ENCODE measurements at places on chromosomes 7 and 10. TPM values are rescaled to one million over a fixed set of nuclear protein-coding genes. Genes with fewer than 3 reads are reported as not detected.

GRCh38 chr10:79044846-79045245 lies 23.9 kb upstream of the ZMIZ1 start:
- DNase-seq: no peak

- no peak for DNase-seq
Measured at GRCh38 chr10:116774728-116775151, 32.4 kb upstream of the HSPA12A start.

- peak; percentile 6 for DNase-seq
Measured at GRCh38 chr7:149662591-149663095, 110.7 kb downstream of the ZNF467 start.

DNA sequence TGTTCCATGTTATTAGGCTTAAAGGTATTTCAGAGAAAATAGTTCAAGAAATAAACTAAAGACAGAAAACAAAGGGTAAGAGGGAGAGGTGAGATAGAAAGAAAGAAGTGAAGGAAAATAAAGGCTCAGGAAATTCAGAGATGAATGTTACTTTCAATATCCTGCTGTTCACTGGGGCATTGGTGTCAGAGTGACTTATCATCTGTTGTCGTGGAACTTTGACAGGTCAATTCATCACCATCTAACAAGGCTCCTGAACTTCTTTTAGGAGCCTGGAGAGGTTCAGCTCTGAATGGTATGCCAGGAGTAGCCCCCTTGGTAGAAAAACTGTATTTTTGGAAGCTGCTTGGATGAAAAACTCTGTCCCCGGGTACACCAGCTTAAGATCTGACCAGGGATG lies 100.1 kb downstream of the KLF6 start:
- no peak for DNase-seq

GRCh38 chr7:157412491-157413180 lies 75.8 kb downstream of the DNAJB6 start:
- no peak for DNase-seq

GRCh38 chr7:102279537-102280400 lies 6.9 kb upstream of the SH2B2 start:
- peak; percentile 63 for DNase-seq

- no peak for DNase-seq
Measured at GRCh38 chr10:116281775-116282174, 8.8 kb upstream of the GFRA1 start.

DNA sequence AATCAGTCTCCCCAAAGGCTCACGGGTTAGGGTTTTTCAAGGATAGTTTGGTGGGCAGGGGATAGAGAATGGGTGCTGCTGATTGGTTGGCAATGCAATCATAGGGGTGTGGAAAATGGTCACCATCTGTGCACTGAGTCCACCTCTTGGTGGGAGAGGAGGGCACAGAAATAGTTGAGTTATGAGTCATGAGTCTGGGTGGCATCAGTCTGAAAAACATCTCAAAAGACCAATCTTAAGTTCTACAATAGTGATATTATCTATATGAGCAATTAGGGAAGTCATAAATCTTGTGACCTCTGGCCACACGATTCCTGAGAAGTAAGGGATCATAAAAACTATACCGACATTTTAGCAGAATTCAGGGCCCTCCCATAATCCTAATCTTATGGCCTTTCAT lies 62.7 kb downstream of the LGI1 start:
- no peak for DNase-seq

GRCh38 chr7:105316578-105317344 lies 72.0 kb downstream of the SRPK2 start:
- no peak for DNase-seq

DNA sequence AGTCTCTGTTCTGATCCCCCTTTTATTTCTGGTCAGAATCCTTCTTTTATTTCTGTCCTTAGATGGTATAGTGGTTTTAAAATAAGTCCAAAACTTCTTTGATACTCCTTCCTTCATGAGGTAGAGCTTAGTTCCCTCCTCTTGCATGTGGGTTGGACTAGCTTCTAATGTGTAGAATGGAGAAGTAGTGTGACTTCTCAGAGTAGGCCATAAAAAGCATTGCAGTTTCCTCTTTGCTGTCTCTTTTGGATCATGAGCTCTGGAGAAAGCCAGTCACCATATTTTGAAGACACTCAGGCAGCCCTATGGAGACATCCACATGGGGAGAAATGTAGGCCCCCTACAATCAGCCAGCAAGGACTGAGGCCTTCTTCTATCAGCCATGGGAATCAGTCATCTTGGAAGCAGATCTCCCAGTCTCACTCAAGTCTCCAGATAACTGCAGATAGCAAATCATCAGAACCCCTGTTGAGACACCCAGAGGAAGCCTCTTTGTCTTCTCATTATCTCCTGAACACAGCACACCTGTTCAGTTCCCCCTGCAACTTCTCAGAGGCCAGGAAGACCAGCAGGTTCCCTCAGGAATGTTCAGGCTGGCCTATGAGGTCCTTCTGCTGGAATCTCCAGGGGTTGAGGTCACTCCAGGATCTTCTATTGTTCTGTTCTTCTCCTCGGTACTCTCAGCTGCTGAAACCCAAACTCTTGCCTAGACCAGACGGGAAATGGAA lies 511.9 kb upstream of the ZMIZ1 start:
- DNase-seq: no peak

GRCh38 chr7:74187915-74188675 lies 13.9 kb downstream of the EIF4H start:
- DNase-seq: peak; percentile 58

GRCh38 chr7:26657686-26658388 lies 206.6 kb downstream of the SKAP2 start:
- DNase-seq: no peak

GRCh38 chr10:103278862-103279298 lies 1.9 kb downstream of the INA start:
- peak; percentile 55 for DNase-seq

DNA sequence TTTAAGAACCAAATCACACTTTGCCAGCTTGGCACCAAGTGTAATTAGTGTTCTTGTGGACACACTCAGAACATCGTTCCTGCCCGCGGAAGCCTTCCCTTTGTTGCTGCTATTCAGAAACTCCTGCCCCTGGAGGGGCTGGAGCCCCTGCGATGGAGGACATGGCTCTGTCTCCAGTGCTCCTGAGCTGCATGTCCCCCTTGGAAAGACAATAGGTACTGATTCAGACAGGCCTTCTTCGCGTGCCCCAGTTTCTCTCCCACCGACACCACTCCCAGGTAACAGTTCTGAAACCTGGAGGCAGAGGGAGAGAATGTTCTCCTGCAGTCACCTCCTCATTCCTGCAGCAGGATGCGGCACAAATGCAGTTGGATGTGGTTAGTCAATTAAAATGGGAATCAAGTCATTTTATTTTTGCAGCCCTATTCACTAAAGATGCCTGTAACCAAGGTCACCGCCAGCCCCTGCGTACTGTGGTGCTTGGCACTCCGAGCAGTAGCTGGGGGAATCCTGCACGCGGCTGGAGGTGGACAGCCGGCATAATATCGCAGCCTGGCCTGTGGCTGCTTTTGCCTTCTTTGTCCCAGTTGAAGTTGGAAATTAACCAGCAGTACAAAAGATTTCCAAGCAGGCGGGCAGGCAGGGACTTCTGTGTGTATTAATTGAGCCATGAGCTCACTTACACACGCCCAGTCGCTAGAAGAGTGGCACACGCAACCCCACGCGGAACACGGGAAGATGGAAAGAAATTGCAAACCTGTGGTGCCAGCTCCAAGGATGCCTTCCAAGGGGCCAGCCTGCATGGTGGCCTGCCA lies 205.7 kb downstream of the EBF3 start:
- DNase-seq: no peak

- DNase-seq: no peak
Measured at GRCh38 chr7:96441436-96442084, 119.7 kb upstream of the SLC25A13 start.

- DNase-seq: no peak
Measured at GRCh38 chr7:43211286-43211685, 98.8 kb downstream of the HECW1 start.

DNA sequence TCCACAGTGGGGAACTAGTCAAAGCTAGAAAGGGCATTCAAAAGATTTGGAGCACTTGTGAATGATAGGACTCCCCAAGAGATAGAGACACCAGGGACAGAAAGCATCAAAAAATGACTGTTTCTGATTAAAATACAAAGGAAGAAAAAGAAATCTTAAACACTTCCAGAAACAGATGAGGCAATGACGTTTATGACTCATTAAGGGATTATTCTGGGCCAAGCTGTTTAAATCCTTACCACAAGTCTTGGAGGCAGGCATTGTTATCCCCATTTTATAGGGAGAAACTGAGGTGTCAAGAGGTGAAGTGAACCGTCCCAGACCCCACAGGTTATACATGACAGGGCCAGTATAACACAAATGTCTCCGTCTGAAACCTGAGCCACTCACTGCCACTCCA lies 68.3 kb upstream of the AMPH start:
- DNase-seq: no peak

GRCh38 chr10:26413375-26413774 lies 24.8 kb upstream of the APBB1IP start:
- DNase-seq: no peak

DNA sequence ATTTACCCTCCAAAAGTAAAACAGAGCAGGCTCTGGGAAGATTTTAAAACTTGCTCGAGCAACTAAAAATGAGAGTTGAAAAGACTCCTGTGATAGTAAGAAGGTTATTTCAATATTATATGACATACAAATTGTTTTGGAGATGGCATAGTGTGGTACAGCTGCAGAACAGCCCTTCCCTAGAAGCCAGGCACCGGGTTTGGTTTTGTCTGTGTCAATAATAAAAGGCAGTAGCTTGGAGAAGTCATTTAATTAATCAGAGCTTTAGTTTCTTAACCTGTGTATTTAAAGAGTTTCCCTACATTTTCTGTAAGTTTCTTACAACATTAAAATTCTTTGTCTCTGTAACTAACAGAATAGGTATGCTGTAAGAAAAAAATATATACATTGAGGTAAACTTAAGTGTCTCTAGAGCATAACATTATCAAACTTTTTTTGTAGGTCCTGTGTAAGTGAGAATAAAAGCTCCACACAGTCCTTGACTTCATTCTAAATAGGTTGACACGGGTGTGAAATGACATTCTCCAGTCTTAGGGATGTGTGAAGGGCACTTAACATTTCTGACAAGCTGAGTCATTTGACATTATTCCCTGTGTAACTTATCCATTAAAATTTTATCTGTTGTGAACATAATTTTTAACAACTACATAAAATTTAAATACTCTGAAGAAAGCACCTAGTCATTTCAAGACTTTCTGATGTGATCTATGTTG lies 425.0 kb upstream of the ETV1 start:
- no peak for DNase-seq

GRCh38 chr7:24703296-24703695 lies 54.0 kb downstream of the GSDME start:
- DNase-seq: no peak

- DNase-seq: no peak
Measured at GRCh38 chr7:158847451-158847866, 8.9 kb upstream of the DYNC2I1 start.

DNA sequence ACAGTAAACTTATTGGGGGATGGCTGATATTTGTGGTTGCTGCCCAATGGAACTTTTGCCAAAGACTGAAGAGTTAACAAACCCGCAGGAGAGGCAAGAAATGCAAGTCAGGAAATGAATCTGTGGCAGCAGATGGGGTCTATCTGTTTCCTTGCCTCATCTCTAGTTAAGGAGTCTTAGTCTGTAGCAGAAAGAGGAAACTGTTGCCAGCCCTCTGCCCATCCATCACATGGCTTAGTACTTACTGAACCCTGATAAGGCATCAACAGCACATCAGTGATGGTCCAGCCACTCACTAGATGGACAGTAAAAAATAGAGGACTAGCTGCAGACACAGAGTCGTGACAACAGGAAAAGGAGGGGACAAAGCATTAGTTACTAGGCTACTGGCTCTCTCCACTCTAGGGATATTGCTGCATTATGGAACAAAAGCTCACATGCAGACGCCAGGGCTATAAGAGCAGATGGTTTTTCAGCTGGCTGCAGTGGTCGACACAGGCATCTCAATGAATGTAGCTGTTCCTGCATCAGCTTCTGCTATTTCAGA lies 614.7 kb downstream of the PARD3 start:
- DNase-seq: no peak

DNA sequence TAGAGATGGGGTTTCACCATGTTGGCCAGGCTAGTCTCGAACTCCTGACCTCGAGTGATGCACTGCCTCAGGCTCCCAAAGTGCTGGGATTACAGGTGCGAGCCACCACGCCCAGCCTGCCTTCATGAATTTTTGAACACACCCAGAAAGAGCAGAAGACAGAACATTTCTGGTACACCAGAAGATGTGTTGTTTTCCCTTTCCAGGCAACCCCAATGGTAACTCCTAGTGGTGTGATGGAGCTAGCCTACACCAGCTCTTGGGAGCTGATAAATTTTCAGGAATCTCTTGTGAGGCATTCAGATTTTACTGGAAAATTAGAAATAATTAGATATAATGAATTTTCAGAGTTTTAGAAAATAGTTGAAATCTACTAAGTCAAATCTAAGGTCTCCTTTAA lies 904 bp upstream of the CCDC7 start:
- no peak for DNase-seq

DNA sequence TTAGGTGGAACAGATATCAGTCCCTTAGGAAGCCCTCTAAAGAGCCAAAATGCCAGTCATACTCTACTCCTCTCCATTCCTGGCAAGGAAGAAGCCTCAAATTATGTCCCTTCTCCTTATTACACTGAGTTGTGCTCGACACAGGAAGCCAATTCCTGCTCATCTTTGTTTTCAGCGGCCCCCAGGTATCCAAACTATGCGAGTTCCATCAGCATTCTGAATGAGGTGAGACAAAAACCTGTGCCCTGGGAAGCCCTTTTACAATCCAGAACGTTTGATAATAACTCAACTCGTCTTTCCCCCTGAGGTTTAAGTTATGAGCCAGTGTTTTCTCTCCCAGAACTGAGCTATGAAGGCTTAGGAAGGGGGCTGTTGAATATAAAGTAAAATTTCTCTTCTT lies 580.5 kb downstream of the NXPH1 start:
- DNase-seq: no peak

DNA sequence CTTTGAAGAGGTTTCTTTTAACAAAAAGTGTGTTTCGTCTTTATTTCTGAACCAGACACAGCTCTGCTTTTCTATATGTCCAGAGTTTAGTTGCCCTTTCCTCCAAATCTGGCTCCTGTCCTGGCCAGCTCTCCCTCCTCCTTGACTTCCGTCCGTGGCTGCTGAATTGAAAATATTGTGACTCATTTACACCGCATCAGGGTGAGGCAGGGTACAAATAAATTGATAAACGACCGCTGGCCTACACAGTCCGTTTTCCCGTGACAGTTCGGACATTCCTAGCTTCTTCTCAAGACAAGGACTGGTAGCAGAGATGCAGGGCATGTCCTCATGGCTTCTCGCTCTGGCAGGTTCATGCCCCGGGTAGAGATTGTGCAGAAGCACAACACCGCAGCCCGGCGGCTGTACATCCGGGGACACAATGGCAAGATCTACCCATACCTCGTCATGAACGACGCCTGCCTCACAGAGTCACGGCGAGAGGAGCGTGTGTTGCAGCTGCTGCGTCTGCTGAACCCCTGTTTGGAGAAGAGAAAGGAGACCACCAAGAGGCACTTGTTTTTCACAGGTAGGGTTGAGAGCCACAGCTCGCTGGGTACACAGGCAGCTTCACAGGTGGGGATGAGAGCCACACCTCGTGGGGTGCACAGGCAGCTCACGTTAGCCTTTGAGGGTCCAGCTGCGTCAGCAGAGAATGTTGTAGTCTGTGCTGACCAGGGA lies 126.6 kb downstream of the TRRAP start:
- no peak for DNase-seq

Gene CALHM3
- total RNA-seq: not detected

Gene PLOD3
- total RNA-seq: 32.7 TPM

Gene PCLO
- total RNA-seq: 6.7 TPM

Gene FRMD4A
- 16.1 TPM for total RNA-seq

Gene TRIM8
- 31.3 TPM for total RNA-seq

Gene MTG1
- 40.4 TPM for total RNA-seq

Gene NPFFR1
- total RNA-seq: 1.2 TPM

Gene HNRNPF
- 130 TPM for total RNA-seq

Gene ZNF485
- total RNA-seq: 3.6 TPM

All from umbilical cord (tissue), 2 donors.